Uterine smooth muscle cell (primary cell): ENCODE measurements at places on chromosomes 5 and 9. TPM values are rescaled to one million over a fixed set of nuclear protein-coding genes. Genes with fewer than 3 reads are reported as not detected.

TGFBI gene
- total RNA-seq: 247 and 625 TPM in 2 replicates

TAF1L gene
- total RNA-seq: under 0.01 TPM in 2 replicates

IL5 gene
- total RNA-seq: not detected in 2 replicates

FBXW5 gene
- 167 and 192 TPM in 2 replicates for total RNA-seq

TAS2R1 gene
- total RNA-seq: not detected in 2 replicates

RFESD gene
- total RNA-seq: 3.5 and 4.0 TPM in 2 replicates

GHR gene
- 1.9 and 2.5 TPM in 2 replicates for total RNA-seq

TAF11L5 gene
- not detected in 2 replicates for total RNA-seq

HRCT1 gene
- total RNA-seq: 0.11 and 0.25 TPM in 2 replicates

PDGFRB gene
- 94.2 and 160 TPM in 2 replicates for total RNA-seq

FAM120A gene
- 106 and 125 TPM in 2 replicates for total RNA-seq

KCNV2 gene
- not detected in 2 replicates for total RNA-seq

CER1 gene
- total RNA-seq: not detected in 2 replicates

TOR2A gene
- total RNA-seq: 2.6 and 2.7 TPM in 2 replicates

PRR16 gene
- 5.9 and 12.7 TPM in 2 replicates for total RNA-seq

NUDT12 gene
- 17.2 and 22.7 TPM in 2 replicates for total RNA-seq

OLFM1 gene
- 2.7 and 4.0 TPM in 2 replicates for total RNA-seq

NUTM2G gene
- not detected in 2 replicates for total RNA-seq

PCDHGC5 gene
- 2.3 and 2.9 TPM in 2 replicates for total RNA-seq

ZNF354C gene
- 9.4 and 10.0 TPM in 2 replicates for total RNA-seq

PCDHAC1 gene
- 0.11 and 0.25 TPM in 2 replicates for total RNA-seq

LECT2 gene
- not detected in 2 replicates for total RNA-seq

GRIN3A gene
- not detected in 2 replicates for total RNA-seq

BTNL8 gene
- not detected in 2 replicates for total RNA-seq

TBC1D9B gene
- 48.7 and 57.0 TPM in 2 replicates for total RNA-seq

TNC gene
- 364 and 531 TPM in 2 replicates for total RNA-seq

IL9 gene
- total RNA-seq: not detected in 2 replicates

BARX1 gene
- total RNA-seq: not detected in 2 replicates

ACSL6 gene
- total RNA-seq: 0.11 TPM in 1 of 2 replicates, not detected in the other

SPDL1 gene
- 22.0 and 39.3 TPM in 2 replicates for total RNA-seq

GLDC gene
- 1.4 and 3.1 TPM in 2 replicates for total RNA-seq
